CD4-positive, alpha-beta T cell treated with Interleukin-12 subunit alpha and Interleukin-12 subunit beta, for 1 hour (primary cell): ENCODE measurements at places on chromosomes 3 and 15.

GRCh38 chr3:54619053-54619452 is 308.8 kb downstream of the LRTM1 start:
- no peak for DNase-seq

DNA sequence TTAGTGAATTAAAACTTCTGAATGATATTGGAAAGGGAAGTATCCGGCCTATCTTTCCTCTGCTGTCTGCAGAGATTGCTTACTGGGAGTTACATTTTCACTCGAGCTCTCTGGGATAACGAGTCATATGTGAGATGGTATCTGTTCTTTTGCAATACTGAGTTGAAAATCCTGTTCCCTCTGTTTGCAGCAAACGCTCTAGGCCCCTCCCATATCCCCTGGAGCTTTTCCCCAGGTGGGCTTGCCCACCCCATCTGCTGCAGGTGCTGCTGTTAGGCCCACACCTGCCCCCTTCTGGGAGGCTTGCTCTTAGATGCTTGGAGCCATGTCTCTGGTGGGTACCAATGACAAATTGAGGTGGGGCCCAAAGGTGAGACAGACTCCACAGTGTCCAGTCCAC is 42.7 kb upstream of the MTMR10 start:
- DNase-seq: no peak

DNA sequence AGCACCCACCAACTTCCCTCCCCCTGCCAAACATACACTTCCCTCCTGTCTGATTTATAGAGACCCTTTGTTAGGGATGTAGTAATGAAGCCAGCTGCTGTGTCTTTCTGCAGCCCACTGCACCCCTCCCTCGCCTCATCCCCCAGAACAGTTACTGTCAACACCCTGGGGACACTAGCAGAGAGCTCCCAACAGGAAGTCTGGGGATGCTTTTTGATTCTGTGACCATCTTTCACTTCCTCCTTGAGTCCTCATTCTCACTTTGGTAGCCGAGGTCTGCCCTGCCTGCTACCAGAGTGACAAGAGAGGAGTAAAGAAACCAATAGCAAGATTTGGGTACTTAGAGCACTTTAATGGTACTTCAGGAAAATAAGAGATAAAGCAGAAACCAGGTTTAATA is 201.6 kb downstream of the SATB1 start:
- DNase-seq: no peak

DNA sequence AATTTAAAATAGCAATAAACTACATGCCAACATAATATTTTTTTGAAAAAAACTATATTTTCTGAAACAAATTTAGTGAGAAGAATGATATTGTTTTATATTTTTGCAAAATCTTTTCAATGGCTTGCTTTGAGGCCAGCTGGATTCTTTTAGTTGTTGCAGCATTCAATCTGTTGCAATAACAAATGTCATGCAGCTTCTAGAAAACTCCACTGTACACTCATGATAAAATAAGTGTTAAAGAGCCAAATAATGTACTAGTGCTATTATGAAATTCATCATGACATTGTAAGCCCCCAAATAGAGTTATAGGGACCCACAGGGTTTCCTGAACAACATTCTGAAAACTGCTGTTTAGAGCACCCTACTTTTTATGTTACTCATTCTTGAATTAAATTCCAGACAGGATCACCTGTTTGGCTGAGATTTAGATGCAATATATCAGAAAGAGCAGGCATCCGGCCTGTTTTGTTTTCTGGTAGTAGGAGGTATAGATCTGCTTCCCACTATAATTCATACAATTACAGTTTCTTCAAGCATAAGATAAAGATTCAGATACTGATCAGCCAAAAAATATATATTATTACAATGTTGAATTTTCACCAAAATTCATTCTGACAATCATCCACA is 703.0 kb upstream of the ZNF385D start:
- no peak for DNase-seq

DNA sequence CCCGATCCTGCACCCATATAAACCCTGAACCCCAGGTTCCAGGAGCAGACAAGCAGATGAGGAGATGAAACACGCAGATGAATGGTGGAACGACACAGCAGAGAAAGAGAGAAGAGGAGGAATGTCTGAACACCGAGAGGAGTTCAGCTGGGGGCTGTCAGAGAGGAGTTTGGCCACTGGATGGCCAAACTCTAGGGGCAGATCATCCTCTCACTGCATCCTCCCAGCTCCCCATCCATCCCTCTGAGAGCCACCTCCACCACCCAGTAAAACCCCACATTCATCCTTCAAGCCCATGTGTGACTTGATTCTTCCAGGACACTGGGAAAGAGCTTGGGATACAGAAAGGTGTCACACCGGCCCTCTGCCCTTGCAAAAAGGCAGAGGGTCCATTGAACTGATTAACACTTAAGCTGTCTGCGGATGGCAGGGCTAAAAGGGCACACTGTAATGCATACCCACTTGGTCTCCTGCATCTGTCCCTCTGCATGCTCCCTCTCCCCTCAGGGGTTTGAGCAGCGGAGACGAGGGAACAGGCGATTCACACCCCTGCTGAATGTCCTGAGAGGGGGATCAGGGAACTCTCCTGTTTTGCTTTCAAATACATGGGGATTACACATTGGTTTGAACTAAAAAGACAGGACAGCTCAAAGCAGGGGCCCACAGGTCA is 53.8 kb downstream of the TMED3 start:
- DNase-seq: no peak

- DNase-seq: no peak
These were observed 33.7 kb downstream of the CORO2B start for GRCh38 chr15:68612503-68612902.

GRCh38 chr3:130700541-130700940 is 46.1 kb downstream of the PIK3R4 start:
- DNase-seq: no peak

- DNase-seq: no peak
These were observed 3.5 kb upstream of the EHHADH start for GRCh38 chr3:185257334-185257733.
